ENCODE measurements at places on chromosomes 1 and 21.

DNA sequence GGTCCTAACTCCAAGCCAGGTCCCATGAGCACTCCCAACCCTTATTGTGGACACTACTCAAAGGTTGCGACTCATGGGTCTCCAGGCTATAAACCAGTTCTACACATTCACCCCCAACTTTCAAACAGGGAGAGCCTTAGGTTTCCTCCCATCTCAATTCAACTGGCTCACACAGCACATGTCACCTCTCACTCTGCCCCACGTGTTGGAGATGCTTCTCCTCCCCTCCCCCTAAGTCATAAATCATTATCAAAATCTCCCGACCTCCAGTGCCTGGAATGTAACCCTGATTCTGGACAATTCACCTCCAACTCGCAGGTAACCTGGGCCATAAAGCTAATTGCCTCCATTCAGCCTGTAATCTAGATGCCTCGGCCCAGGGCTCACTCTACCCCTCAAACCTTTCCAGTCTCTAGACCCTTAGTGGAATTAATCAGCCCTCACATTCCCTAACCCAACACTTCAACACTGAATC is 595 bp downstream of the AK2 start:
- no peak for DNase-seq

- no peak for DNase-seq
These were observed 4.8 kb upstream of the PSEN2 start for GRCh38 chr1:226865590-226865989.

GRCh38 chr1:200415227-200415626 is 5.4 kb upstream of the ZNF281 start:
- DNase-seq = no peak

DNA sequence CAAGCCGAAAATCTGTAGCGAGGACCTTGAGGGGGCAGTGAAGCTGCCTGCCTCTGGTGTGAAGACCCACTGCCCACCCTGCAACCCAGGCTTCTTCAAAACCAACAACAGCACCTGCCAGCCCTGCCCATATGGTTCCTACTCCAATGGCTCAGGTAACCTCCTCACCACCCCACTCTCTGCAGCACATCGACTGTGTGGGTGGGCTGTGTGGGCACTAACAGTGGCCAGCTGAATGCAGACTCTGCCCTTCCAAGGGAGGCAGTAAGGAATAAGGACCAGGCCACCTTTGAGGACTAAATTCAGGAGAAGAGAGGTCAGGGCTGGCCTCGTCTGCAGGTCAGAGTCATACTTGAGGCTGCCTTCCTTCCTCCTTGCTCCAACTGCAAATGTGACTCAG is 25.5 kb upstream of the SARS1 start:
- DNase-seq = no peak

- DNase-seq = no peak
These were observed 15.8 kb downstream of the OR14I1 start for GRCh38 chr1:248686815-248687214.

DNA sequence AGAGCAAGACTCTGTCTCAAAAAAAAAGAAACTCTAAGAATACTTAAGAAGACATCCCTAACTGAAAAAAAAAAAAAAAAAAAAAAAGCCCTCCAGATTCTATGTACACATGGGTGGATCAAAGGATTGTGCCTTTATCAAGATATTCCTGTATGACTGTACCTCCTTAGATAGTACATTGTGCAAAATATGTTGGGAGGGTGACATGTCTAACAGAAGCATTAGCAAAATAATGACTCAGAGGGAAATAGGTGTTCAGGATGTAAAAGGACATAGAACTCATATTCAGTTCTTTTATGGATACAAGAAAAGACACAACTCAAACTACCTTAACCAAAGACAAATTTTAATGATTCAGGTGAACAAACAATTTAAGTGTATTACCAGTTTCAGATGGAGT is 269.8 kb upstream of the KAZN start:
- DNase-seq = no peak

DNA sequence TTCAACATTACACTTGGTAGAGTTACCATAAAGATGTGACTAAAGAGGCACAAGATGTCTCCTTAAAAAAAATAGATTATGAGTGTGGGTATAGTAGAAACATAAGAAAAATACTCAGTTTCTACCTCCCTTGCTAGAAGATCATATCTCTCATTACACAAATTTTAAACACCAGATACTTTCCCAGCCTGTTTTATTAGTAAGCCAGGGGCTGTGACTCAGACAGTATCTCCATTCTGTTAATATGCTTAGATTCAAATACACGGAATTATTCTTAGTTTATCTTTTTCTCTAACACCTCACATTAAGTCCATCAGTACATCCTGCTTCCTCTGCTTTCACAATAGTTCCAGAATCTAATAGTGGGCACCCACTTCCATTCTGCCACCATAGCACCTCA is 561.8 kb upstream of the ADAMTS5 start:
- no peak for DNase-seq

GRCh38 chr1:28417926-28418637 is 48.5 kb downstream of the PHACTR4 start:
- DNase-seq = no peak

- no peak for DNase-seq
These were observed 538 bp downstream of the GBP2 start for GRCh38 chr1:89125240-89125912.

DNA sequence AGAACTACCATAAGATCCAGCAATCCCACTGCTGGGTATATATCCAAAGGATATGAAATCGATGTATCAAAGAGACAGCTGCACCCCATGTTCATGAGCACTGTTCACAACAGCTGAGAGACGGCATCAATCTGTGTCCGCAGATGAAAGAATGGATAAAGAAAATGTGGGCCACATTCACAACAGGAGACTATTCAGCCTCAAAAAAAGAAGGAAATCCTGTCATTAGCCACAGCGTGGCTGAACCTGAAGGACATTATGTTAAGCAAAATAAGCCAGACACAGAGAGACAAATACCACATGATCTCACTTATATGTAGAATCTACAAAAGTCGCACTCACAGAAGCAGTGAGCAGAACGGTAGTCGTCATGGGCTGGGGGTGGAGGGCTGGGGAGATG is 99.2 kb upstream of the IFFO2 start:
- DNase-seq = no peak

DNA sequence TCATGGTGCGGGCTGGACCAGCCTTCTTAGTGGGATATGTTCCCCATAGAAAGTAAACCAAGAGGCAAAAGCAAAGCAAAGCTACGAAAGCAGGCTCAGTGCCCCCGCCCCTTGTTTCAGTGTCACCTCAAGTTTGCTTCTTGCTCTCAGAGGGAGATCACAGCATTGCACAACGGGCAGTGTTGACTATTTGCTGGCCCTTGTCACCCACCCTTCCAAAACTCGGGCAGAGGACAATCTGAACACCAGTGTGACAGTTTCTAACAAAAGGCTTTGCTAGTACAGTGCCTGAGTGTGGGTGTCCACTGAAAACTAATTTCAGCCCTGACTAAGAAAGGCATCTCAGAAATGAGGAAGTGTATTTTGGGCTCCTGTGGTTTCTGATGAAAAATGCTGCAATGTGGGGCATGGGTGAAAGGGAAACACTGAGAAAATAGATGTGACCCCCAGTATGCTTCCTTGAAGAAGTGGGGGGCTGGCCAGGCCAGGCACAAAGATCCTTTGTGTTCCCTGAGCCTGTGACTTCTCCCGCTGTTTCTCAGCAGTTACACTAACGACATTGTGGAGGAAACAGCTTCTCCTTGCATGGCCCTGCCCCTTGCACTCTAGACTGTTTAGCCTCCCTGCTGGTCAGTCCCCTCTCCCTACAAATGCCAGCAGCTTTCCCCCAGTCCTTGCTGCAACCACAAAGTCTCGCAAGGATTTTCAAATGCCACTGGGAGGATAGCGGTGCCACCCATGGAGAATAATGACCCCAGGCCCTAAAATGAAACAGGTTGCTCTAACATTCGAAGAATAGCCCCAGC is 33.3 kb upstream of the KCNE1 start:
- DNase-seq = peak; percentile 50

DNA sequence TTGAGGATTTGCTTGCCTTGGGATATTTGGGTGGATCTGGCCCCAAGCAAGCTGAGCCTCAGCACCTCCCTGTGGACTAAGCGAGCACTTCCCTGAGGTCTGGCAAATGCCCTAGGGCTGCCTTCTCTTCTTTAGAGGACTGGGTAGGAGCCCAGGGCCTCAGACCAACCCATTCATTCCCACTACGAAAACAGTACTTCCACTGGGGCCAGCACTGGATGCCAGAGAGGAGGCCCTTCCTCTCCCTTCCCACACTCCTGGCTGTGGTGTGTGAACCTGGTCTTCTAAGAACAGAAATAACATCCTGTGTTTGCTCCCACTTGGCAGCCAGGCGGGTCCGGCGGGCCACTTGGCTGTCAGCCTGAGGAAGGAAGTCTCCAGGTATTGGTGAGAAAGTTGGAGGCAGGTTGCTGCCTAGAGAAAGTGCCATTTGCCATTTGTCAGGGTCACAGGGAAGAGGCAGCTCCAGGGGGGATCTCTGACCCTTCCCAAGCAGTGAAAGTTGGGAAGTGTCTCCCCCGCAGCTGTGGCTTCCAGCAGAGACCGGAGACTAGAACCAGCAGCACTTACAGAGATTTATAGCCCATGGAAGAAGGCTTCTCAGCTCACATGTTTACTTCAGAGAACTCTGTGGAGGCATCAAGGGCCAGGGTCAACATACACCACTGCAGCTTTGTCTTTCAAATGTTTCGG is 323.5 kb downstream of the SIPA1L2 start:
- no peak for DNase-seq

DNA sequence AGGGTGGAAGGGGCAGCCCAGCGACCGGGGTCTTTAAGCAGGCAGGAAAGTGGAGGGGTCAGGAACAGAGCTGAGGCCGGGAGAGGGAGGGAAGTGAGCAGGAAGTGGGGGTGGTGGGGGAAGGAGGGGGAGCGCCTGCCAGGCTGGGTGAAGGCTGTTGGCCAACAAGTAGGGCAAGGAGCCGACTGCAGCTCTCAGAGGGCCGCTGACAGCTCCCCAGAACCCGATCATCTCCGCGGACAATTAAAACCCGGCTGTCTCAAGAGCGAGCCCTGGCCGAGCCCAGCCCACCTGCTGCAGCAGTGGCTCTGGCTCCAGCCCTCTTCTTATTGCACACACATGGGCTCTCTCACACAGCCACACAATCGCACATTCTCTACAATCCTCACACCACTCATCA is 51.6 kb downstream of the GRIK3 start:
- DNase-seq = no peak

DNA sequence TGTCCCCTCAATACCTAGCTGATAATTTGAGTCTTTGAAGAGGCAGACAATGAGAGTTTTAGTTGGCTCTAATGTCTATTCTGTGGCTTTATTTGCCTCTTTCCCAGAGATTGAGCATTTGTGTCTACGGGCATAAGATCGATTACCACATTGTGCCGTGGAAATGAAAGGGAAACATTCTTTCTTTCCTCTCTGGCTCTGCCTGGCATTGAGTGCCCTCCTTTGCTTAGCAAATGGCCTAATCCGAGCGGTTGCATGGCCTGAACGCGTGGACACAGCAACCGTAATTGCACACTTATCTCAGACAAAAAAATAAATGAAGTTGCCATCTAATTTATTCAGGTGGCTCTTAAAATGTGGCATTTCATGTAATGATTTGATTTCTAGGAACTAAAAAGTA is 247.9 kb downstream of the ADGRL2 start:
- DNase-seq = no peak

- DNase-seq = no peak
These were observed 5.0 kb upstream of the FMN2 start for GRCh38 chr1:240086726-240087125.

DNA sequence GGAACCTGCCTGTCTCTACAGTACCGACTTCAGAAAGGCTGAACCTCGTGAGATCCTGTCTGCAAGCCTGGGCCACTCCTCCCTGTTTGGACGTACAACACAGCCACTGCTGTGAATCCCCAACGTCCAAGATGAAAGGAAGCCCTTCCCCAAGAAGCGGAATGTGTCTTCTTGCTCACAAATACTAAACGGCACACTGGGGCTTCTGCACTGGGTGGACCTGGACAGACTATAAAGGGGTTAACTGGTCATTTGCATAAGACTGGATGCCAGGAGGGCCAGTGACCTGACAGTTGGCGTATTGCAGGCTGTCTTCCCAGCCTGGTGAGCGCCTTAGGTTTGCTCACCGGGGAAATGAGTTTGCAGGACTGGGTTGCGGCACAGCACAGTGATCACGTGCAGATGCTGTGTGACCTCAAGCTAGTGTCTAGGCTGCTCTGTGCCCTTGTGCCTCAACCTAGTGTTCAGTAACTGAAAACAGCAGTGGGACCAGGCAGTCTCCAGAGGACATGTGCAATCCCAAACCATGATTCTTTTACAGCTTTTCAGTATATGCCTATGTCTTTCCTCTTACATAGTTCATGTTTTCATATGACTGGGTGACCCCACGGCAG is 19.5 kb upstream of the AJAP1 start:
- DNase-seq = no peak

- DNase-seq = no peak
These were observed 14.8 kb upstream of the BCL9 start for GRCh38 chr1:147526501-147526900.

DNA sequence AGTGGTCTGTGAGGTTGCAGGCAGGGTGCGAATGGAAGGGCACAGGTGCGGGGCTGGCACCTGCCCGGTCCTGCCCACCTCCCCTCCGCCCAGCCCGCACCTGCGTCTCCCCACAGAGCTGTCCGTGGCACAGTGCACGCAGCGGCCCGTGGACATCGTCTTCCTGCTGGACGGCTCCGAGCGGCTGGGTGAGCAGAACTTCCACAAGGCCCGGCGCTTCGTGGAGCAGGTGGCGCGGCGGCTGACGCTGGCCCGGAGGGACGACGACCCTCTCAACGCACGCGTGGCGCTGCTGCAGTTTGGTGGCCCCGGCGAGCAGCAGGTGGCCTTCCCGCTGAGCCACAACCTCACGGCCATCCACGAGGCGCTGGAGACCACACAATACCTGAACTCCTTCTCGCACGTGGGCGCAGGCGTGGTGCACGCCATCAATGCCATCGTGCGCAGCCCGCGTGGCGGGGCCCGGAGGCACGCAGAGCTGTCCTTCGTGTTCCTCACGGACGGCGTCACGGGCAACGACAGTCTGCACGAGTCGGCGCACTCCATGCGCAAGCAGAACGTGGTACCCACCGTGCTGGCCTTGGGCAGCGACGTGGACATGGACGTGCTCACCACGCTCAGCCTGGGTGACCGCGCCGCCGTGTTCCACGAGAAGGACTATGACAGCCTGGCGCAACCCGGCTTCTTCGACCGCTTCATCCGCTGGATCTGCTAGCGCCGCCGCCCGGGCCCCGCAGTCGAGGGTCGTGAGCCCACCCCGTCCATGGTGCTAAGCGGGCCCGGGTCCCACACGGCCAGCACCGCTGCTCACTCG is 23.3 kb downstream of the FTCD start:
- no peak for DNase-seq

DNA sequence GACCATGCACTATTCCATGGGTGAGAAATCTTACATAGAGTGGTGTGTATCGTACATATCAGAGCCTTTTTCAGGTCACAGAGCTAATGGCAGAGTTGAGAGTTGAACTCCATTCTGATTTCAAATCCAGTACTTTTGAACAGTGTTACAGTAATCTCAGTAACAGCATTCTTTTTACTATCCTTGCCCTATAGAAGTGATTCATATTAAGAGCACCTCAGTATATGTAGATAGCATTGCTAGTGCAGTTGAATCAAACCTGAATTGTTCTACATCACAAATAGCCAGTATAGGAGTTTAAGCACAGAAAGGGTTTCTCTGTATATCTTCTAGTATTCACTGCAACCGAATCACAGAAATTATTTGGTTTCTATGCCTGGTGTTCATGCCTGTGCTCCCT is 11.4 kb upstream of the GBP6 start:
- no peak for DNase-seq

- no peak for DNase-seq
These were observed 147.6 kb downstream of the FMN2 start for GRCh38 chr1:240239309-240239708.
